Endodermal cell (in vitro differentiated cells): ENCODE measurements at places on chromosomes 13 and 19.

DNA sequence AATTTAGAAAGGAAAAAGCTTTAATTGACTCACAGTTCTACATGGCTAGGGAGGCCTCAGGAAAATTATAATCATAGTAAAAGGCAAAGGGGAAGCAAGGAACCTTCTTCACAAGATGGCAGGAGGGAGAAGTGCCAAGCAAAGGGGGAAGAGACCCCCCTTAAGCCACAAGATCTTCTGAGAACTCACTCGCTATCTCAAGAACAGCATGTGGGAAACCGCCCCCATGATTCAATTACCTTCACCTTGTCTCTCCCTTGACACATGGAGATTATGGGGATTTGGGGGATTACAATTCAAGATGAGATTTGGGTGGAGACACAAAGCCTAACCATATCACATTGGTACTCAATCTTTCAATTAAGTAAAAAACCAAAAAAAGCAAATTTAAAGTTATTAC is 1778.7 kb upstream of the MIR17HG start:
- DNase-seq: no peak

DNA sequence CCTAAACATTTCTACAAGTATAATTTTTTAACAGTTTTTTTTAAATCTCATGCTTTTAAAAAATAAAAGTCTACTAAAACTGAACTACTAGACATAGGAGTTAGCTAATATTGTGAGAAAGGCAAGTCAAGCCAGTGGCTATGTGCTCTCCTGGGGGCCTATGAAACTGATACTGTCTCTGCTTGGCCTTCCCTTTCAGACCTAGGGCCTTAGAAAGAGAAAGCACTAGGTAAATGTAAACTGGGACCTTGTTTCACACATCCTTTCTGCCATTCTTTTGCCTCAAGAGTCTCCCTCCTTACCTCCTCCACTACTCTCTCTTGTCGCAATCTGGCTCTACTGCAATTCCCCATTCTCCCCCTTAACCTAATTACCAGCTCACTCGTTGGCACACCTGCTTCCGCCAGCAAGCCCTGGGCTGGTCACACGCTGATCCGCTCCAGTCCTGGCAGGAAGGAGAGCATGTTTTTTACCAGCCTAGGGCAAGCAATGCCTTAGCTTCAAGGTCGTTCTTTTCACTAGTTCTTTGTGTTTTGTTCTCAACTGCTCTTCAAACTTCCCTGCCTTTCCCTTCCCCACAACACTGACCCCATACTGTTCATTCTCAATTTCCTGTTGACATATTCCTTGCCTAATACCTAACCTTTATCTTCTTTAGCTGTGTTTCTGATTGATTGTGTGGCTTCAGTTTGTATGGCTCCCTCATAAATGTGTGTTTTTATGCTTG is 23.1 kb downstream of the TBC1D4 start:
- DNase-seq: peak; percentile 59

GRCh38 chr13:108322206-108322824 is 52.8 kb downstream of the TNFSF13B start:
- no peak for DNase-seq

GRCh38 chr19:42282819-42283187 is 13.8 kb downstream of the CIC start:
- DNase-seq: peak; percentile 58

GRCh38 chr13:26987486-26988013 is 184.1 kb downstream of the USP12 start:
- DNase-seq: no peak

GRCh38 chr19:1168572-1169410 is 5.3 kb downstream of the SBNO2 start:
- DNase-seq: no peak

- peak; percentile 34 for DNase-seq
These were observed 191.5 kb downstream of the ZNF536 start for GRCh38 chr19:30563691-30564090.

DNA sequence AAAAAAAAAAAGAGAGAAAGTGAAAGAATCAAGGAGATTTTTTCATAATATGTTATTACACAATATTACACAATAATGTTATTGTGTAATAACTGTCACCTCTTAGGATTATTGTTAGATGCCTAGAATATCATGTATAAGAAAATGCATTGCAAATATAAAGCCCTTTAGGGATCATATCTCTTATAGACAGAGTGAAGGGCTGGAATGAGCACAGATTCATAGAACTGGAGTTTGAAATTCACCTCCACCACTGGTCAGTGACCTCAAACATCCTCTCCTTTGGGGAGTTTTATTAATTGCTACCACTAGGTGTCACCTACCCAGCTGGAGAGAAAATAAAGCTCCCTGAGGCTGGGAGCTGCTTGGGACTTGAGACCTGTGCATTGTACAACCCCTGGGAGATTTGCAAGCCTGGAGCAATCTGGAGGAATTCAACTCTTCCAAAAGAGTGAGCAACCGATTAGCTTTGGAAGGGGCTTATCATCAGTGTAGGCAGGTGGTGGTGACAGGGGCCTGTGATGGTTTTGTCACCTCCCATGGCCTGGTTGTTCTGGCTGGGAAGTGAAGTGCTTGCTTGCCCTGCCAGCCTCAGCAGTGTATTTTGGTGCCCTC is 30.3 kb upstream of the FRY start:
- DNase-seq: peak; percentile 59

- DNase-seq: no peak
These were observed 17.7 kb downstream of the SIAH3 start for GRCh38 chr13:45833663-45834375.

DNA sequence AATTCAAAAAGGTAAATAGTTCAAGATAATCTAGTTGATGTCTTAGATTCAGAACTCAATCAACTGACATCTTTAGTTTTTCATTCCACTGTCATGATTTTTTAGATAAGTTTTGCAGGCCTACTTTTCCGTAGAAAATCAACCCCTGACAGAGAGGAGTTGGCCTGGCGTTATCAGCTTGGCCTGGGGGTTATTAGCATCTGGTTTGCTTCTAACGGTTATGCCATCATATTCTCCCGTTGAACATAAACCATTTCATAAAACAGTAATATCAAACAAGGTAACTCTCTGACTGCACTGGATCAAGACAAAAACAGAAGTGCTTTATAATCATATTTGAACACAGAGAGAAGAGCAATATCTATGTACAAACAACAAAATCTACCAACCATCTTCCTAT is 130.8 kb upstream of the PCDH20 start:
- DNase-seq: no peak

- no peak for DNase-seq
These were observed 67.1 kb downstream of the MLLT1 start for GRCh38 chr19:6212403-6213265.

- DNase-seq: no peak
These were observed 86.0 kb downstream of the SERP2 start for GRCh38 chr13:44459674-44460073.
